ENCODE measurements at places on chromosomes 5 and 9. TPM values are rescaled to one million over a fixed set of nuclear protein-coding genes. Genes with fewer than 3 reads are reported as not detected.
A peak's percentile ranks its signal among the peaks of the same experiment; 100 is the strongest.

DNA sequence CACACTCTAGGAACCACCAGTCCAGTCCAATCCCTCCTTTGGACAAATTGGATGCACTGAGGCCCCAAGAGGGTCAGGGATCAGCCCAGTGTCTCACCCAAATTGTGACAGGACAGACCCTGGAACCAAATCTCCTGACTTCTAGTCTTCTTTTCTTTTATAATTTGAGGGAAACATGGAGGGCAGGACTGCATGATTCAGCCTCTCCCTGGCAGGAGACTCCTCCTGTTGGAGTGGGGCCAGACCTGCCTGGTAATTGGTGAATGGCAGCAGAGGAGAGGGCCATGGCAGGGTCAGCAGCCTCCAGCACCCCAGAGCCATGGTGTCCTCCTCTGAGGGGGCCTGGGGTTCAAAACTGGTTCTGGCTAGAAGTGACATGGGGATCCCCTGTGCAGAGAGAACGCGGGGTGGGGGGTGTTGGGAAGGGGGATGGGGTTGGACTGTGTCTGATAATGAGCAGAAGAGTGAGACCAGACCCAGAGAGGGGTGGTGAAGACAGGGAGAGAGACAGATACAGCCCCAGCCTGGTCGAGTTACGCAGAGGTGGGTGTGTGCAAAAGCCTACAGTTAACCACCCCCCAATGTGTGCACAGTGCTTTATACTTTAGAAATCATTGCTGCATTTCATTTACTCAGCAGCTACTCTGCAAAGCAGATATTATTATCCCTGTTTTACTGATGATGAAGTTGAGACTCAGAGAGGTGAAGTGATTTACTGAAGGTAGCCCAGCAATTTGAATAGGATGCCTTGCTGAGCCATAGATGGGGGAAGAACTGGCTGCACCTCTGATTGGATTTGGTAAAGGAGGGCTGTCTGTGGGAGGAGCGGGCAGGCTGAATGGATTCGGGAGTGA, 3.8 kb upstream of the SYNPO start:
- no peaks in the 10 kb centered on the region for H3K27me3 ChIP-seq
- H3K27ac ChIP-seq, result peak overlapping the region; percentile 37
- H3K4me1 ChIP-seq, result peaks cover 58% of the 10 kb centered on the region
- peak; percentile 89 for DNase-seq
- no peaks in the 10 kb centered on the region for H3K36me3 ChIP-seq
- H3K4me3 ChIP-seq, result no peak overlapping the region

Gene RNF20
- 26.2 TPM for total RNA-seq

DNA sequence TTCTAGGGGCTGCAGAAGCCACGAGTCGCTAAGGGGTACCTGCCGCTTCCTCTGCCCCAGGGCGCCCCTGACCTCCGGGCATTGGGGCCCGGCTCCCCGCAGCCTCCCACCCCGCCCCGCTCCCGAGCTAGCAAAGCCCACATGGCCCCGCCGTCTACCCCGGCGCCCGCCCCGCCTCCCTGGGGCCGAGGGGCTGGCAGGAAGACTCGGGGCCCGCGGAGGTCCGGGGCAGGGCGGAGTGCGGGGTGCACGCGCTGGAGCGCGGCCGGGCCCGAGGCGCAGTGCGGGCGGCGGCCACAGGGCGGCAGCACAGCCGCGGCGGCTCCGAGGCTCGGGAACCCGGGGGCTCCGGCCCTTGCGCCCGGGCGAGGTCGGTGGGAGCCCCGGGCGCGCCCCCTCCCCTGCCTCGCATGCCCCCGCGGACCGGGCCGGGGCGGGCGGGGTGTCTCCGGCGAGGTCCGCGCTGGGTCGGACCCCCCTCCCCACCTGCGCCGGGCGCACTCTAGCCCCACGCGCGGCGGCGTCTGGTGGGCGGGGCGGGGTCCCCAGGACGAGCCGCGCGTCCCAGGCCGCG, 6.7 kb downstream of the NRARP start:
- no peak overlapping the region for H3K4me3 ChIP-seq
- no peaks in the 10 kb centered on the region for H3K36me3 ChIP-seq
- peak; percentile 99 for DNase-seq
- H3K27ac ChIP-seq, result no peak overlapping the region
- H3K27me3 ChIP-seq, result peaks cover 49% of the 10 kb centered on the region
- H3K4me1 ChIP-seq, result peaks cover 4% of the 10 kb centered on the region

DNA sequence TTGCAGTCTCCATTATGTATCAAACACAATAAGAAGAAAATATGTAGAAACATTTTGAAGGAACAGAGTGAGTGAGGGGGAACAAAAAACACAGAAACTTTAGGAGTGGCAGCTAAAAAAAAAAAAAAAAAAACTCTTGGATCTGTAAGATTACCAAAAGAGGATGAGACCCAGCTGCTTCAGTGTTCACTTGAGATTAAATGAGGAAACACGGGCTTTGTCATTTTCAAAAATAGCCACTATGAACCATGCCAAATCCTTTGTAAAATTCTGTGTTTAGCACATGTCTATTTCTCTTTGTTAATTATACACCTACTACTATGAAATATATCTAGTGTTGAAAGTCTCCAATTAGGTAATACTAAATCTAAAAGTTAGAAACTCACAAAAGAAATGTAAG, 485.9 kb downstream of the EFNA5 start:
- no peak overlapping the region for H3K4me3 ChIP-seq
- H3K36me3 ChIP-seq, result no peaks in the 10 kb centered on the region
- no peak overlapping the region for H3K27ac ChIP-seq
- no peaks in the 10 kb centered on the region for H3K4me1 ChIP-seq

DNA sequence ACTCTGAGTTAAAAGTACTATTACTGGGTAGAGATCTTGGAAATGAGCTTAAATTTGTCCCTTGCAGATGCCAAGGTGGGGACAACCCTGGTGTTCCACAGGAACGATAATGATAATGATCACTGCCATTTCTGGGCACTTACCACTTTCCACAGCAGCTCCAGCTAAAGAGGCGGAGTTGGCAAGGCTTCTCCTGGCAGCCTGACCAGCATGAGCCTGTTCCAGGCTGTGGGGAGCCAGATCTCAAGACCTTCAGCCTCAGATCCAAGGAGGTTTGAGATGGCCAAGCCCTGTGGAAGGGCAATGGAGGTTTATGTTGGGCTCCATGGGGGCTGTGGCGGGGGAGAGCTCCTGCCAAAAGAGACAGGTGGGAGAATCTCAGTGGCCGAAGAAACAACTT, 244.9 kb upstream of the MVB12B start:
- H3K27ac ChIP-seq, result no peak overlapping the region
- peaks cover 2% of the 10 kb centered on the region for H3K27me3 ChIP-seq
- no peaks in the 10 kb centered on the region for H3K36me3 ChIP-seq

Gene EEIG1
- 20.6 TPM for total RNA-seq

- H3K4me3 ChIP-seq, result no peak overlapping the region
- H3K36me3 ChIP-seq, result no peaks in the 10 kb centered on the region
- DNase-seq, result no peak
- peaks cover 24% of the 10 kb centered on the region for H3K27me3 ChIP-seq
These were observed 169.4 kb downstream of the TLE1 start for GRCh38 chr9:81519816-81520495.

- H3K27me3 ChIP-seq, result peaks cover 4% of the 10 kb centered on the region
- H3K4me1 ChIP-seq, result peaks cover 28% of the 10 kb centered on the region
- peak within 1 kb of the TSS; percentile 83 for H3K27ac ChIP-seq
- H3K36me3 ChIP-seq, result no peaks in the 10 kb centered on the region
These were observed at the start of gene VAV2 for GRCh38 chr9:133991964-133992779. VAV2 (minus strand) TSS chr9:133992324; CDS start chr9:133992278, 46 bp downstream.

DNA sequence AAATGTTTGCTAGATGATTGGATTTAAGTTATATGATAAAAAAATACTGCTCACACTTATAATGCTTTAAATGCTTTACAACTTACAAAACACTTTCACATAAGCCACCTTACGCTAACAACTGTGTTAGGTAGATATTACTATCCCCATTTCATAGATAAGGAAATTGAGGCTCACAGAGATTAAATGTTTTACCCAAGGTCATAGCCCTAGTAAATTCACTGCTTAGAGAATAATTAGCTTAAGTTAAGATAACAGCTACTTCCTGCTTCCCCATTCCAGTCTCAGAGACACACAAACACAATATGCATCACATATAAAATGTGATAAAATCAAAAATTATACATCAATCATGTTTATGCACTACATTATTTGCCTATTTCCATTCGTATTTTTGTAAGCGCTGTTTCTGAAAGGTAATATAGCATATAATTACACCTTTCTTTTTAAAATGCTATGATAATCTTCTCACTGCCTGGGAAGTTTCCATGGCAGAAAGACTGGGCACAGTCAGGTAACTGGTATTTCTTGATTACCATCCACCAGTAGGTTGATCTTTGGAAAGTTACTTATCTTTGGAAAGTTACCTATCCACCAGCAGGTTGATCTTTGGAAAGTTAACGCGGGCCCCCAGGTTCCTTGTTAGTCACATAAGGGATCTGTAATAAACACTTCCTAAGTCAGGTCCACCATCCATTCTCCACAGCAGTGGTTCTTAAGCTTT, 101.1 kb downstream of the NFIB start:
- H3K27ac ChIP-seq, result no peak overlapping the region
- no peaks in the 10 kb centered on the region for H3K27me3 ChIP-seq
- no peak for DNase-seq
- H3K4me3 ChIP-seq, result no peak overlapping the region

Gene PTGR1
- total RNA-seq, result 62.6 TPM

GRCh38 chr5:127344931-127345330, 54.3 kb downstream of the MEGF10 start:
- no peak for DNase-seq
- H3K36me3 ChIP-seq, result no peaks in the 10 kb centered on the region
- H3K27me3 ChIP-seq, result no peaks in the 10 kb centered on the region
- H3K4me3 ChIP-seq, result no peak overlapping the region
- H3K27ac ChIP-seq, result no peak overlapping the region
- no peaks in the 10 kb centered on the region for H3K4me1 ChIP-seq

GRCh38 chr5:149404746-149405549, 25.9 kb upstream of the IL17B start:
- peak; percentile 92 for DNase-seq
- peaks cover 18% of the 10 kb centered on the region for H3K36me3 ChIP-seq
- peak overlapping the region; percentile 27 for H3K4me3 ChIP-seq
- peak overlapping the region; percentile 99 for H3K27ac ChIP-seq
- H3K4me1 ChIP-seq, result peaks cover 53% of the 10 kb centered on the region

Gene DHX29
- total RNA-seq, result 36.8 TPM

DNA sequence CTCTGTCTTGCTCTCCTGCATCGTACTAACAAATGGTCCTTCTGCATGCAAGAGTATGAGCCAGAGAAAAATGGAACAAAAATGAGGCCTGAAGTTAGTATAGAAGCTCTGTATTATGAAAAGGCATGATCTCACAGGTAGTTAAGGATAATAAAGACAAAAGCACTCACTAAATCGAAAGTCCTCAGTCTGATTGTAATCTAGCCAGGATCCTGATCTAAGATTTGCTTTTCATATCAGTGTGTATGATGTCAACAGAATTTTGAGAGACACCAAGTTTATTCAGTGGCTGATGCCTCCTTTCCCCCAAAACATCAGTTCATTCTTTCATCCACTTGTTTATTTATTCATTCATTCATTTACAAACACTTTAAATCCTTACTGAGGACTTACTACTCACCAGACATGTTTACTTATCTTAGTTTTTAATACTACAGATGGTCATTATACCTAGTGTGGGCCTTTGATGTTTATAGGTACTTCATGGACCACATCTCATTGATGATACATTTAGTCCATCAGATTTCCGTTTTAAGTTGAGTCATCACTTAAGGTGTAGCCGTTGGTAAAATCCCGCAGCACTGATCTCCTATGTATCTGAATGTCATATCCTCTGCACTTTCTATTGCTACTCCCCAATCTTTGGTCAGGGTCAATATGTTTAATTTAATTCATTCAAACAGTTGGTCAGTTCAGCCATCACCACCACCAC, 105.2 kb upstream of the DHFR start:
- no peaks in the 10 kb centered on the region for H3K36me3 ChIP-seq
- peaks cover 1% of the 10 kb centered on the region for H3K4me1 ChIP-seq
- H3K27me3 ChIP-seq, result no peaks in the 10 kb centered on the region
- no peak overlapping the region for H3K4me3 ChIP-seq
- H3K27ac ChIP-seq, result no peak overlapping the region

DNA sequence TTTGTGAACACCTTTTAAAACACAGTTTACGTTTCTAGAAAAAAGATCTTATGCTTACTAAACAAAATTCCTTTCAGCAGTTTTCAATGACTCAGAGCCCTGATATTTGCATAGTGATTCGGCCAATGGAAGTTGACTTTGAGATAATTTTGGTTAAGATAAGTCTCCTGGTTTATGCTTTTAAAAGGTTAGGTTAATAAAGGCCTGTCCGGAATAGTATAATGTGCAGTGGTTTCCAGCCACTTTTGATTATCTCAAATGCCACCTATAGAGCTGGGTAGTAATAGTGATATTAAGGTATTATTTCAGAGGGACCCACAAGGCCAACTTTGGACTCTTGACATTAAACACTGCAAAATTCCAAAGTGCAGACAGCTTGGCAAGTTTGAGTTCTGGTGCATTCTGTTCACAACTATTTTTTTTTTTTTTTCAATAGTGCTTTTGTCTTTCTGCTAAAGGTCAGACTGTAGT, 86.1 kb downstream of the F2RL2 start:
- H3K4me3 ChIP-seq, result no peak overlapping the region
- no peaks in the 10 kb centered on the region for H3K36me3 ChIP-seq
- no peaks in the 10 kb centered on the region for H3K4me1 ChIP-seq
- no peak overlapping the region for H3K27ac ChIP-seq

Measured in osteoblast (primary cell).